HCT116 (cell line): ENCODE measurements at places on chromosomes 16 and 17.

DNA sequence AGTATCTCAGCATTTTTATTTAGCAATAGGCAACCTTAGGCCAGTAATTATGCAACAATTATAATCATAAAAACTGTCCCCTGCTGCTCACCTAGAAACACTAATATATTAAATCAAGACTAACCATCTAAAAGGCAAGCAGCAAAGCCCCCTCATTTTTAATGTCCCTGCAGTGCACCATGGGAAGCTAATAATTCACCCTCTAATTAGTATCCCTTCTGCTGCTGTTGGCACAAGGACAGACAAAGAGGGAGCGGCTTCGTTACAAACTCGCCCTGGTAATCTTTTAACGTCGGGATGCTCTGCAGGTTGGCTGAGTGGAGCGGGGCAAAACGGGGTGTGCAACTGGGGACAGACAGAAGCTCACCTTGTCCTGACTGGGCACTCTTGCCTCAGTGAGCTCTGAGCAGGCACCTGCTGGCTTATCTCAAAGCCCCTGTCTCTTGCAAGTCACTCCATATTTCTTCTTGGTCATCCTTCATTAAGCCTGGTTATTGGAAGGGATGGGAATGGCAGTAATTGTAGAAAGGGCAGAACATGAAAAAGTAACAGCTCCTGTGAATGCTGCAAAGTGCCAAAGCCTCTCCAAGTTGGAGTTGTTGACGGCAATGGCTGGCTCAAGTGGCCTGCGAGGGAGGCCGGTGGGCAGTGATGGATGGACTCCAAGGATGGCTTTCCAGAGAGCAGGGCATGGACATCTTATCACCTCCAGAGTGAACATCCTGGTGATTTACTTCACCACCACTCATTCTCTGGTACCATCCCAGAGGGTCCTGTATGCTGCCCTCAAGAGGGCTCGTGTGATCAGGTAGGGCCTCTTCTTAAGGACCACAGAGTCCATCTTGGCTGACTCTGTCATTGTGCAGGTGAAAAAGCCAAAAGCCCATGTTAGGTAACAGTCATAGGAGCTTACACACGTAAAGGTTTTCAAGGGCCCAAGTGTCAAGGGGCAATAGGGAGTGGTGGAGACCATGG lies 219.6 kb upstream of the N4BP1 start:
- DNase-seq, result no peak

- DNase-seq, result no peak
These were observed 4.8 kb downstream of the BCAR1 start for GRCh38 chr16:75246504-75247205.

- no peak for DNase-seq
These were observed 21.2 kb downstream of the PEMT start for GRCh38 chr17:17570140-17570797.

GRCh38 chr16:1542166-1542500 lies 8.7 kb downstream of the TMEM204 start:
- DNase-seq, result no peak

DNA sequence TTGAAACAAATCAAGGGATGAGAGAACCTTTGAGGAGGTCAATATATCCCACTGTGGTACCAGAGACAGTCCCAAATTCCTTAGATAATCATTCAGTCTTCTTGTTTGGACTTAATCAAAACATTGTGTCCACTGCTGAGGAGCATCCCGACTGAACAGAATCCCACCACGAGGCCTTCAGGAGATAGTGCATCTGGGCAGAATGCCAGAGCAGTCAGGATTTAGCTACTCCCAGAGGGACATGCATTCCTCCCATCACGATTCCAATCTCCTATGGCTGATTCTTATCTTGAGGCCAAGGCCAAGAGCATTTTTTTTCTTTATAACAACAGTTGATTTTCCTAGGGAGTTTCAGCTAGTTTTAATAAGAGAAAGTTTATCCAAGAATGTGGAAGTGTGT lies 87.4 kb upstream of the COX10 start:
- DNase-seq, result no peak

DNA sequence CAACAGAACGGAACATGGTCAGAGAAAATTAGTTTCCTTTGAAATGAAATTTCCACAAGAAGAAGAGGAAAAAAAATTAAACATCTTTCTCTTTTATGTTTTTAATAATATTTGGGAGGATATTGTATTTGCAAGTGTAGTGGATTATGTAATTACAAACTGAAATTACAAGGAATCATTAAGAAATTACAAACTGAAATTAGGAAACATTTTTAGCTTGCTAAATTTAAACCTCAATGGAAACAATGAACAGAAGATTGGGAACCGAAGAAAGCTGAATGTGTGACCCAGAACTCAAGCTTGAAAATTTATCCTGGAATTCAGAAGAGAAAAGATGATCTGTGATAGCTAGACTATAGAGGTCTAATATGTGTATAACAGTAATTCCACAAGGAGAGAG lies 4.4 kb upstream of the PIK3R5 start:
- no peak for DNase-seq

DNA sequence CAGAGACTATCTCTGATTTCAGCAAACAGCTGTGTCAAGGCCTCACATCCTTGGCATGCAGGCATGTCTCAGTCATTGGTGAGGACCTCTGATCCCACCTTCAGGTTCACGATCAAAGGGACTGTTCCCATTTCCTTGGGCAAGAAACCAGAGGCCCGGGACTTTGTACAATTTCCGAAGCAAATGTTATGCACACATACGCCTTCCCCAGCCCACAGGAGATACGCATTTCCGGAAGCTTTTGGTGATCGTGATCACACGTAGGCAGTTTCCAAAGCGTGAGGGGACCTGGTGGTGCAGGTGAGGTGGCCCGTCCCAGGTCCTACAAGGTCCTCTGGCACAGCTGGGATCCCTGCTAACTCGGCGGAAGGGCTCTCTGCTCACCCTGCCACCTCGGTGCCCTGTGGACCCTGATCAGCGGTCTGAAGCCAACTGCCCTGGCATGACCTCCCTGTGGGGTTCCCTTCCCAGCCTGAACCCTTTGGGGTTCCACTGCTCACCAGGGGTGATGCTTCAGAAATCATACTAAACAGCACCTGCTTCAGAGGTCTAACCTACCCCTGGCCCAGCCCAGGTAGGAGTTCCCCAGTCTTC lies 28.8 kb upstream of the KLHDC4 start:
- no peak for DNase-seq
